ENCODE measurements at places on chromosomes 1 and 21.

DNA sequence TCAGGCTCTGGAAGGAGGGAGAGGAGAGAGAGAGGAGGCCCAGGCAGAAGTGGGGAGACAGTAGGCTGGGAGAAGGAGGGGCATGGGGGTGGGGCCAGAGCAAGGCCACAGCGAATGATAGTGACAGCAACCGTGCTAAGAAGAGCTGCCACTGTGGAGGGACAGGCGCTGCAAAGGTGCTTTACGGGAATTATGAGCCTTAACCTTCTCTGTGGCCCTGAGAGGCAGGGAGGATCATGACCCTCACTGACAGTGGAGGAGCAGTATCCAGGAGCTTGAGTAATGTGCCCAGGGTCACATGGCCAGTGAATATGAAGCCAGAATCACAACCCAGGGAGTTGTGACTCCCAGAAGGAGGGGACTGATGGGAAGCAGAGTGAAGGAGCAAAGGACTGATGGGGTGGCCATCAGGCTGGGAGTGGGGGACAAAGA, 53.4 kb upstream of the RPL11 start:
- no peak for DNase-seq

DNA sequence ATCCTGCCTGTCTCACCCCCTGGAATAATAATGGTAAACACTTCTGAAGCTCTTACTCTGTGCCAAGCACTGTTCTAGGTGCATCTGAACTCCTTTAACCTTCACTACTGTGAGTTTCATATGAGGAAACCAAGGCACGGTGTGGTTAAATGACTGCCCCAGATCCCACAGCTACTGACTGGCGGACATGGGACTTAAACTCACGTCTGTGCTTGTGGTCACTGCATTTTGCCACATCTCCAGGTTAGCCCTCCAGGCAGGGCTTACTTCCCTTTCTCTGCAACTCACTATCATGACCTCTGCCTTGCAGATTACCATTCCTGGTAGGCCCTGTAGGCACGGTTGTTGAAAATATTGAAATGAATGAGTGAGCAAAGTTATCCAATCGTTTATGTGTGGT, 83.4 kb downstream of the ADSS2 start:
- DNase-seq = no peak

DNA sequence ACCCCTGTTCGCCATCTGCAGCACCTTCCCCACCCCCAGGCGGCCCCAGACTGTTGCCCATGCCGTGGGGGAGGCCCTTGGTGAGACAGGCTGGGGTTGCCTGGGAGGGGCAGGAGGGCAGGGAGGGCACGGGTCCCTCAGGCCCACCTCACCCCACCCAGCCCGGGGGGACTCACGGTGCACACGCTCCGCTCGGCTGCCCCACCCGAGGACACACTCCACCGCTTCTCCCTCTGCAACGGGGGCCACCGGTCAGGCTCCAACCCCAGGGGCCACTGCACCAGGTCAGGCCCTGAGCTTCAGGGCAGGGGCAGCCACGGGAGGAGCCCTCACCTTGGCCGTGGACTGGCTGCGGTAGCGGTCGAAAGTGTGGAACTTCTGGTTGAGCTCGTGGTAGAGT, 24.0 kb upstream of the COL16A1 start:
- no peak for DNase-seq

- DNase-seq = no peak
These were observed 57.2 kb downstream of the AGPAT3 start for GRCh38 chr21:43921979-43922945.

GRCh38 chr1:23385119-23385621, 15.5 kb upstream of the ZNF436 start:
- no peak for DNase-seq

DNA sequence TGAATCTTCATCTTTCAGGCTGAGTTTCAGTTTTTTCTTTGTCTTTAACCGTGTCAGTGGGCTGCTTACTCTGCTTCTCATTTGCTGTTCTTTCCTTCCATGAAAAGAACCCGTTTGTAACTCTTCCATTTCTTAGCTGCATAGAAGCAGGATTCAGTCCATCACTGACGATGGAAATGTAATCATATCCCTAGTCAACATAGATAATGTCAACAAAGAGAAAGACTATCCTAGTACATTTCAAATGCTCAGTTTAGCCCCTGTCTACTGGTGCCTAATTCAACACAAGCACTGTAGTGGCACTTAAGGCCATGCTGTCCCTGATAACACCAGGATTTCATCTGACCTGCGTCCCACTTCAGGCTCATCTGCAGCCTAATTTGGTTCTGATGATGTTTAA, 376 bp downstream of the GBP1 start:
- no peak for DNase-seq

GRCh38 chr1:209769171-209769904, 13.5 kb downstream of the TRAF3IP3 start:
- peak; percentile 75 for DNase-seq

DNA sequence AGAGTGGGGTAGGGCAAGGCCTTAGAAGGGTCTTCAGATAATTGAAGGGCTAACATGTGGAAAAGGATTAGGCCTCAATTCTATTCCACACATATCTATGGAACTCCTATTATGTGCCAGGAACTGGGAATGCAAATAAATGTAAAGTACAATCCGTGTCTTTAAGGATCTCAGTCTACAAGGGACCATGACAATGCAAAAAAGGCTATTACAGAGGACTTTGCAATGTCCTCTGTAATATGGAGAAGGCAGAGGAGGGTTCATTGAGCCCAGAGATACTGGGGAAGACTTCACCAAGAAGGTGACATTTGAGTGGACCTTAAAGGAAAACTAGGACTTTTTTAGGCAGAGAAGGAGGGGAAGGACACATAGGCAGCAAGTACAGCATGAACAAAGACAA, 4.5 kb upstream of the SCMH1 start:
- no peak for DNase-seq

GRCh38 chr1:24910751-24911650, 19.1 kb downstream of the RUNX3 start:
- DNase-seq = peak; percentile 66

- no peak for DNase-seq
These were observed 63.8 kb downstream of the CLSTN1 start for GRCh38 chr1:9759939-9760338.

- DNase-seq = no peak
These were observed 174.3 kb downstream of the NEK7 start for GRCh38 chr1:198330982-198331615.

DNA sequence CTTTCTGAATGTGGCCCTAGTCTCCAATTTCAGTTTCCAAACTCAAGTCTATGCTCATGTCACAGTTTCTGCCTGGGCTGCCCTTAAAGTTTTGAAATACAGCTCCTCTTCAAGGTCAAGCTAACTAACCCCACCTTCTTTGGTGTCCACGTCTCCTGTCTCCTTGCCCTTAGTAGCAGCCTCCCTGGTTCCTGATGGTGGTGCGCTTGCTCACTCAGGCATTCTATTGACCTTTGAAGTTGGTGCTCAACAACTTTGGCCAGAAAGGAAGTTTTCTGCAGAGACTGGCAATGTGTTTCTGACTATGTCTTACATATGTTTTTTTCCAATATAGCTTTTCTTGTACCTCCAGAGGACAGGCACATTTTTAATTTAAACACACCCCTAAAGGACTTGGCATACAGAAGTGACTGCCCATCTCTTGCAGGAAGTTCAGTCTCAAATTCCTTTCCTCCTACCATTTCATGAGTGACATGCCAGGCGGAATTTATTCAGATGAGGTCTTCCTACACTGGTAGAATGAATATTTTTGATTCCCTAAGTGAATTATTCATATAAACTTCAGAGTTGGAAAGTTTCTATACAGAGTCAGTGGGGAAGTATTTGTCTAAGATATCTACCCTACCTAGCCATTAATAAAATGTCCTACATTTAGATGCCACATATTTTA, 364.3 kb upstream of the USP24 start:
- no peak for DNase-seq

- no peak for DNase-seq
These were observed 35.7 kb downstream of the PTP4A2 start for GRCh38 chr1:31902510-31902860.

- peak; percentile 95 for DNase-seq
These were observed 27.4 kb downstream of the RABIF start for GRCh38 chr1:202861420-202862132.

DNA sequence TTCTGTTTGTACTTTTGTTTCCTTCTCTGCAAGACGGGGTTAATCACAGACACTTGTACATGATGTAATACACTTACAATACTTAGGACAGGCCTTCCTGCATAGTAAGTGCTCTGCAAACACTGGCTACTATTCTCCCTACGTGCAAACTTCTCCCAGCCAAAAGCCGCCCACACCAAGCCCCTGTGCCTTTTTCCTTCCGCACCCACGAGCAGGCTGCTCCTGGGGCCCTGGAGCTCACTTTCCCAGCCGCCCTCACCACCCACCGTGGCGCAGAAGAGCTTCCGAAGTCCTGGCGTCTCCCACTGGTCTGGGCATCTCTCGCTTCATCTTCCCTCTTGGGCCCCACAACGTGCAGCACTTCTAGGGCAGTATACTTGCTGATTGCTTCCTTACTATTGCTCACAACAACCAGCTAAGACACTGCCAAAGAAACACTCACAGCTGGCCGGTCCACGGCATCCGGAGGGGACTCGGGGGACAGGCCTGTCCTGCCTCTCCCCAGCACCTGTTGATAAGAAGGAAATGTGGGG, 22.5 kb upstream of the GPR157 start:
- peak; percentile 57 for DNase-seq

GRCh38 chr1:196797891-196798290, 21.6 kb upstream of the CFHR1 start:
- DNase-seq = no peak

GRCh38 chr1:100575406-100575805, 37.5 kb downstream of the GPR88 start:
- no peak for DNase-seq

- DNase-seq = no peak
These were observed 44.9 kb downstream of the PARP1 start for GRCh38 chr1:226362891-226363447.

- no peak for DNase-seq
These were observed 7.6 kb downstream of the PADI4 start for GRCh38 chr1:17315542-17316130.

GRCh38 chr1:229620876-229621275, 5.0 kb downstream of the TAF5L start:
- DNase-seq = no peak

DNA sequence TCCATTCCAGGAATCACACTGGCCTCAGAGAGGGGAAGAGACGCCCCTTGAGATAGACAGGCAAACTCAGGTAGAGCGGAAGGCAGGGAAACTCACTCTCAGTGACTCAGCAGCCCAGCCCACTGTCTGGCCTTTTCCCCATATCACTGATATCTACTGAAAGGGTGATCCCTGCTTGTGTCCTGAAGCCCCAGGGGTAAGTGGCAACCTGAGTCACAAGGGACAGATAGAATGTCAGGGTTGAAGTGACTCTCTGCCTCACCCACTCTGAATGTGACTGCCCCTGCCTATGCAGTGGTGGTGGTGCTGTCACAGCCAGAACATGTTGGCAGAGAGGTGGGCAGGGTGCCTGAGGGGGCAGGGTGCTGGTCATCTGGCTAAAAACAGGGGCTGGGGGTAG, 157.5 kb upstream of the FGGY start:
- no peak for DNase-seq

DNA sequence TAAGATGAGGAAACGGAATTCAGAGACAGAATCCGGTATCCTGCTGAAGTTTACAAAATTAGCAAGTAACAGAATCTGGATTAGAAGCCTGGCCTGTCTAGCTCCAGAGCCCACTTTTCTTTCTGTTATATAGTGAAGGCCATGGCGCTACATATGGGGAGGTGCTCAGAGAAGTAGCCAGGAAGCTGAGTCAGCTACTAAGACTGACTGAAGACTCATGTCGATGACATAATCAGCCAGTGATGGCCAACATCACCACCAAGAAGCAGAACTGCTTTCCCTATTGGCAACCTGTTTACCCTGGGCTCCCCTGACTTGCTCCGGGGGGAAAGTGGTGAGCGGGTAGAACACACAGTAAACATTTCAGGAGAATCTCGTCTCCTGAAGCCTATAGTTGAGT, 18.8 kb downstream of the LRRC52 start:
- no peak for DNase-seq

- DNase-seq = no peak
These were observed 5.2 kb upstream of the C2CD2 start for GRCh38 chr21:41958886-41959563.

- DNase-seq = no peak
These were observed 25.1 kb upstream of the B3GALT2 start for GRCh38 chr1:193211539-193211938.

- no peak for DNase-seq
These were observed 5.1 kb upstream of the TMEM51 start for GRCh38 chr1:15148475-15148874.

GRCh38 chr1:165842671-165843129, 15.3 kb downstream of the UCK2 start:
- DNase-seq = no peak

- no peak for DNase-seq
These were observed 15.9 kb upstream of the PRDM15 start for GRCh38 chr21:41894922-41895557.

DNA sequence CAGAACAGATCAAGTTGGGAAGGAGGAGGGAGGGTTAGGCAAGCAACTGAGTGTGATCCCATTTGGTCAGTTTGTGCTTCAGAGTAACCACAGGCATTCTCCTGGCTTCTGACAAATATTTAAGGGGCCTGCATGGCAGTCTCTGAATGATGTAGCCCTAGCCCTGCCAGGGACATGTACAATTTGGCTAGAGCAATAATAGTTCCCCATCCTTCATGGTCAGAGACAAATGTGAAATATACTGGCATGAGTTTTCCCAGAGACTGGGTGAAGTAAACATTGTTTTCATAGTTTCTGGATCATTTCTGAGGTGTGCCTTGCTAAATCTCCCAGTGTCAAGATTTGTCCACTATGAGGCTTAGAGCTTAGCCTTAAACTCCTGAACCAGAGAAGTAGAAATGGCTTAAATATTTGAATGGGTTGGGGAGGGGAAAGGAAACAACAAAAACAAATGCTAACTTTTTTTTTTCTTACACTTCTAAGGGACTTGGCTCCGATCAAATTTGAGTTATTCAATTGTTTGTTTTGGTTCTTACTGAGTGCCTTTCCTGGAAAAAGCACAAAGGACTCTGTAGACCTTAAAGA, 42.0 kb upstream of the UBE2U start:
- DNase-seq = no peak

DNA sequence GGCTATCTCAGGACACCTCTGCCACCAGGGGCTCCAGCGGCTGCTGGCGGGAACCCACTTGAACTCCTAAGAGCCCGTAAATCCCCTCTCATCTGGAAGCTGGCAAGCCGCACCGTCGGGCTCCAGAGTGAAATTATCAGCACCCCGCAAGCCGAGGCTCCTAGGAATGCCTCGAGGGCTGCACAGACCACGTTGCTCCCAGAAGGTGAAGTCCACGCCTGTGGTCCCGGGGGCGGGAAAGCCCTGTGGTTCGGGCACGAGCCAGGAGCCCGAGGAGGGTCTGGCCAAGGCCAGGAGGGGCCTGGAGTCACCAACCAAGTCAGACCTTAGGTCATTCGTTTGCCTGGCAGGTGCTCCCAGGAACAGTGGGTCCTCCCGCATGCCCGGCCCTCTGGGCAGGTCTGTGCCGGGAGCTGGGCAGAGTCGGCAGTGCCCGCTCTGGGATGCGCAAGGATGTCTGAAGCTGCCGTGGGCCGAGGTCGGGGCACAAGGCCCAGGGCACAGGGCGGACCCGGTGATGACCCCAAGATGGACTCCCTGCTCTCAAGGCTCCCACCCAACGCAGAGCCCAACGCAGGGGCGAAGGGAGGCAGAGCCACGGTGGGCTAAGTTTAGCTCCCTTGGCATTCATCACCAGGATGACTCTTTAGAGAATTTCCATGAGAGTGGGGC, 8.9 kb downstream of the ACTRT2 start:
- no peak for DNase-seq

GRCh38 chr1:154422521-154422920, 17.4 kb downstream of the IL6R start:
- DNase-seq = peak; percentile 42

Measured in lower lobe of right lung (tissue), 2 donors.